ENCODE measurements at places on chromosomes 7 and 10. TPM values are rescaled to one million over a fixed set of nuclear protein-coding genes. Genes with fewer than 3 reads are reported as not detected.

GRCh38 chr10:59085054-59085453 is 91.4 kb upstream of the PHYHIPL start:
- no peak for ATAC-seq

GRCh38 chr7:94374721-94375566 is 19.8 kb upstream of the COL1A2 start:
- peak; percentile 87 for ATAC-seq

DNA sequence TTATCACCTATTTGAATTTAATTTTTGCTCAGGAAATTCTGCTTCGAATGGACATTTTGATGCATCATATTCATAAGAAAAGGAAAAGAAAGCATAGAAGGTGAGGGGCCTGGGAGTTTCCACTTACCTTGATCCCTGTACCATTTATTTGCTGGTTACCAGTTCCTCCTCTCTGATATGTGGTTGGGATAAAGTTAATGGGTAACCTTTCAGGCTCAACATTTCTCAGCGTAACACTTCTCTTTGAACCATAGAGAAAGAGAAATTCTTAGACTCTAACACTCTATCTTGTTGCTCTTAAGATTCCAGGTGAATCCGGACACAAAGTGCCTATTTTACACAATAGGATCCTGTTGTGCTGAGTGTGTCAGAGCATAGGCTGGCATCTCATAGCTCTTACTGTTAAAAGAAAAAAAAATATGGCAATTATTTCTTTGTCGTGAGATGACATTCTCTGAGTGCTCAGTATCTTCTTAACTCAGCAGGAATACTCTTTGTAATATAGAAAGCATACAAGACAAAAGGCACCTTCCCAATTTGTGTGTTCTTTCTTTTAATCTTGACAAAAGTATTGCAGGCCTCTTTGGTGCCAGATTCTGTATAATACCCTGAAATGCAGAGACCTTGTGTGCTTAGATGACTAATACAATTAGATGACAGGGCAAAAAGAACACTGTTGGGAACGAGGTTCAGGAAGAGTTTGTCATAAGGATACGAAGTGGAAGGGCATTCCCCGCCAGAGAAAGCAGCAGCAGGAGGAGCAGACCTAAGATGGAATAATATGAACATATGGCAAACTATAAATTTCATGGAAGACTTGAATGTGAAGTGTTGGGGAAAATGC is 689.6 kb downstream of the NRG3 start:
- ATAC-seq, result no peak

DNA sequence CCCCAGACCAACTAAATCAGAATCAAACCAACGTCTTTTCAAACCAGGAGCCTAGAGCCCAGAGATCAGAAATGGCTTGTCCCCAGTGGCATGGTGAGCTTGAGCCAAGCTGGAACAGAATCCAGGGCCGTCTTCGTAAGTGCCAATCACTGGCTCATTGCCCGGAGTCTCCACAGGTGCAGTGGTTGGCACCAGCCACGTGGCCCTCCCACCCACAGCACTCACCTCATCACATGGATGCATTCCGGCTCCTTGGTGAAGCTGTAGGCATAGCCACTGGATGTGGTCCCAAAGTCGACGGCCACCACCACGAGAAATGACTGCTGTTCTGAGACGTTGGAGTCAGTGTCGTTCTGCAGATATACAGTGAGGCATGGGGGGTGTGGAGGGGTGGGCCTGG is 37.4 kb downstream of the HSPA12A start:
- ATAC-seq, result no peak

DNA sequence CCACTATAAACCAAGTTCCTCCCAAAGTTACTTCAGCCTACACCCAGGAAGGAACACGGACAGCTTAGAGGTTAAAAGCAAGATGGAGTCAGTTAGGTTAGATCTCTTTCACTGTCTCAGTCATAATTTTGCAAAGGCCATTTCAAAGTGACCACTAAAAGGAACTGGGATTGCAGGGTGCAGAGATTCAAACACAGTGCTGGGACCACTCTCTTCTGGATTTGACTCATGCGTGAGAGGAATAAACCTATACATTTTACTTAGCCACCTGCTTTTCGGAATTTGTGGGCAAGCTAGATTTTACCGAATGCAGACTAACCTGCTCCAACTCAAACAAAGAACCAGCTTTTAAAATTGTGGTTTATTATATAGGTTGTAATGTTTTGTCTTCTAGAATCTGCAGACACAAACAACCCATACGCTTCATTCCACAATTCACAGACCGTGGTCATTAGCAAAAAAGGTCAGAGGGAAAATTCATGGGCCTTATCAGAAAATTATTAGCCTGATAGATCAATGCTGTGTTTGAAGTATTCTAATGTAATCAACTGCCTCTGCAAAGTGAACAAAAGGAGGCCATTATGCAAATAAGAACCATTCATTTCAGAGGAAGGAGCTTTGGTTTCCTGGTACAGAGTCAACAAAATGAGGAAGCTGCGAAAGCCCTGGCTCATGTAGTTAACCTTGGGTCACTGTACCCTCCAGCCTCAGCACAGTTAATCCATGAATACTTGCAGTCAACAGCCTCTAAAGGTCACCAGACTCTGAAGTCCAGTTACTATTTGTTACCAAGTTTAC is 342.7 kb upstream of the KLF6 start:
- no peak for ATAC-seq

DNA sequence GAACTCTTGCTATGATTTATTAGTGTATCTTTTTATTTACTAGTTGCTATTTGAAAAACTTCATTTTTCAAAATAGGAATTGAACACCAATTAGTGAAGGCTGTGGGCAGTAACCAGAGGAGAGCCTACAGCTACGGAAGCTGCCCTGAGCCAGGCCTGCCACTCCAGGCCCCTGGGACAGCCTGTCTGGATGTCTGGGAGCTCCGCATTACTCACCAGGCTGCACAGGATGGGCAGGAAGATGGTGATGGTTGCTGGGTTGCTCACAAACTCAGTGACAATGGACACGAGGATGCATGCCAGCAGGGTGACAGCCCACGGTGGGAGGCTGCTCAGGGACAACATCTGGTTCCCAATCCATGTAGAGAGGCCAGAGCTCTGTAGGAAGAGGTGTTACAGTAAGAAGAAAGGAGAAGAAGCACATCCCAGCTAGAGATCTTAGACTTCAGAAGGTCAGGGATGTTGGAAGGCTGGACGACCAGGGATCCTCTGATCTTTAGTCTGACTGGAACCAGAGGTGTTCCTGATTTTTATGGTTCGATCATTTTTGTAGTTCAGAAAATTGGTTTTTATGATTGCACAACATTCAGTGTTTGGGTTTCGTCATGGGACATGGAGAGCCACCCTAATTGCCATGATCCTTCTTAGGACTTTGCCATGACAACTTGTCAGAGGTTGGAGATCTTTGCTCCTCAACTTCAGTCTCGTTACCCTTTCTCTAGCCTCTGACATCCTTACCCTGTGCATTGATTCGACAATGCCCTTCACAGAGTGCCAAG is 23.2 kb downstream of the STMP1 start:
- no peak for ATAC-seq

DNA sequence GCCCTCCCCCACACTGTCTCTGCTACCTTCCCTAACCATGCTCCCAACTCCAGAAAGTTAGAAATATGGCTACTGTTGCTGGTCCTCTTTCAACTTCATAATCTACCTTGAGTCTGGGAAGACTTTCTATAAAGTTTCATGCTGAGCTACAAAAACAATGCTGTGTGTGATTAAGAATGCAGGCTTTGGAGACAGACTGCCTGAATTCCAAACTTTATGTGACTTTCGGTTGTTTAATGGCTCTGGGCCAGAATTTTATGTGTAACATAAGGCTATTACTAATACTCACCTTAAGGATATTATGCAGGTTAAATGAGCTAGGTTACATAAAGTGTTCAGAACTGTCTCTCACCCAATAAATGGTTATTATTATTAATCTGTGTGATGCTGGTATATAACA is 19.1 kb downstream of the BET1 start:
- no peak for ATAC-seq

DNA sequence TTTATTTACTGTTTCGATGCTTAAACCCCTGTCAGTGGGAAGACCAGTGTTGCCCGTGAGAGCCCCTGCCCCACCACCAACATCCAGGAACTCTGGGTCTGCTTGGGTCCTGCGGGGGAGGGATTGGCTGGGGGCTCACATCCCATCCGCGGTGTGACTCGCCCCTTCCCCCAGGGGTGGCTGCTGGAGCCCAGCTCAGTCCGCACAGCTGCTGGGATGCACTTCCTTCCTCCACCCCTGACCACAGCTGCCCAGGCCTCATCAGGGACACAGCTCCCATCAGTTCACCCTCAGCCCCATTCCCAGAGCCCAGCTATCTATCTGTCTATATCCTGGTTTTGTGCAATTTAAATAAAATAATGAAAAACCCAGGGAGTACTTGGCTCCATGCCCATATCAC is 54.5 kb downstream of the JAKMIP3 start:
- ATAC-seq, result no peak

DNA sequence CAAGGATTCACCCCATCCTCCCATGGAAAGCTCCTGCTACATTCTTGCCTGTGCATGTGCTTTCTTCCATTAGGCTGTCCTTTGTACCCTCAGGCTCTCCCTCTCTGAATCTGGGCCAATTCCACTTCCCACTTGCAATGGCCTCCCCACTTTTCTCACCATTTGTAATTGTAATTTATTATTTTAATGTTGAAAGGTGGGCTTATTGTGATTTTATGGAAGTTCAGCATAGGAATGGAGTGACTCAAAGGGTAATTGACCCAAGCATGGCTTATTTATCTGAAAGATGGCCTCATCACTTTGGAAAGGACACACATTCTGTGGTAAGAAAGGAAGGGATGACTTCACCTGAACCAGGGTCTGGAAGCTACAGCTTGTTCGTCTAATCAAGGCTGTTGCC is 46.9 kb upstream of the ORC5 start:
- no peak for ATAC-seq

MYH16 gene
- total RNA-seq, result not detected

TUBAL3 gene
- total RNA-seq, result not detected

PTPRZ1 gene
- 7.8 TPM for total RNA-seq

ACSL5 gene
- 0.69 TPM for total RNA-seq

SLC18A3 gene
- total RNA-seq, result 12.1 TPM

FGL2 gene
- total RNA-seq, result 60.3 TPM

METTL2B gene
- total RNA-seq, result 29.9 TPM
